Inflammatory macrophage treated with lipopolysaccharide for 4 hours (primary cell): ENCODE measurements at places on chromosomes 1 and 21.

GRCh38 chr21:17828223-17828622, 9.1 kb upstream of the C21orf91 start:
- no peak for DNase-seq

DNA sequence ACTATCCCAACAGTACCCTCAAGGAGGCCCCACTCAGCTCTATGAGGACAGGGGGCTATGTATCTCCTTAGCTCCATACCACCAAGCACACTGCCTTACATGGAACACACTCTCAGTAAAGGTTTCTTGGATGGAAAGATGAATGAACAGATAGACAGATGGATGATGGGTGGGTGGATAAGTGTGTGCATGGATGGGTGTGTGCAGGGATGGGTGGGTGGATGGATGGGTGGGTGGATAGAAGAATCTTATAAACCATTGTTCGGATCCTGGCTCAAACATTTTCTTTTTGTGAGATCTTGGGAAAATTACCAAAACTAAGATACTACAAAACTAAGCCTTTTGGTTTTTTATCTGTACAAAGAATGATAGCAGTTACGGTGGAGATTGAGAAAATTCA, 111.0 kb upstream of the NFIA start:
- no peak for DNase-seq

- DNase-seq, result no peak
Measured at GRCh38 chr1:172352435-172352834, 68.0 kb upstream of the C1orf105 start.

DNA sequence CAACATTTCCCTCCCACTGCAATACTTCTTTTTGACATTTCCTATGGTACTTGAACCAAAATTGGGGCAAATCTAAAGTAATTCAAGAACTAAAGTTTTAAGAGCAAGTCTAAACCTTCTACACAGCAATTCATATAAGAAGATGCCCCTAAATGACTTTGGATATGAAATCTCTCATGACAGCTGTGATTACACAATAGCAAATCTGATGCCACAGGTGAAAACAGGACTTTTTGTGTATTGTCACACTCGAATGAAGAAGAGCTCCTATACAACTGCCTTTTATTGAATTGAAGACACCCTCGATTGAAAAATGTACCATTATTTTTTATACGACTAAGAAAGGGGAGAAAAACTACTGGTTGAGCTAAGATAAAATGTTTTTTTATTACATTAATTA, 59.6 kb upstream of the DYNLT5 start:
- no peak for DNase-seq

DNA sequence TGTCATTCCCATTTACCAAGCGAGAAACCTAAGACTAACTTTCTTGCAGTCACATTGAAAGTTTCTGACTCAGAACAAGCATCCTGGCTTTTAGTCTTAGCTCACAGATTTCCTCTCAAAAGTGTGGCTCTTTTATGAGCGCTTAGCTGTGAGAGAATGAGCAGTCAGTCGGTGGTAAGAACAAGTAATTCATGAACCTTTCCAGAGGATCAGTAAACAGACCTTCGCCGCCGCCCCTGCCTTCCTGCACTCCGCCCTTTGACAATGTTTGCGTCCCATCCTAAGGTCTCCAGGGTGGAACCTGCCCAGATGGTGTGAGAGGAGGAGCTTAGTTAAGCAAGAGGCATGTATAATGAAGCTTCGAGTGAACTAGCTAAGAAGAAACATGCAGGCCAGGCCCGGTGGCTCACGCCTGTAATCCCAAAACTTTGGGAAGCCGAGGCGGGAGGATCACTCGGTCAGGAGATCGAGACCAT, 142.4 kb downstream of the GLUL start:
- DNase-seq, result no peak

GRCh38 chr1:204829133-204829825, 41.4 kb upstream of the NFASC start:
- no peak for DNase-seq

DNA sequence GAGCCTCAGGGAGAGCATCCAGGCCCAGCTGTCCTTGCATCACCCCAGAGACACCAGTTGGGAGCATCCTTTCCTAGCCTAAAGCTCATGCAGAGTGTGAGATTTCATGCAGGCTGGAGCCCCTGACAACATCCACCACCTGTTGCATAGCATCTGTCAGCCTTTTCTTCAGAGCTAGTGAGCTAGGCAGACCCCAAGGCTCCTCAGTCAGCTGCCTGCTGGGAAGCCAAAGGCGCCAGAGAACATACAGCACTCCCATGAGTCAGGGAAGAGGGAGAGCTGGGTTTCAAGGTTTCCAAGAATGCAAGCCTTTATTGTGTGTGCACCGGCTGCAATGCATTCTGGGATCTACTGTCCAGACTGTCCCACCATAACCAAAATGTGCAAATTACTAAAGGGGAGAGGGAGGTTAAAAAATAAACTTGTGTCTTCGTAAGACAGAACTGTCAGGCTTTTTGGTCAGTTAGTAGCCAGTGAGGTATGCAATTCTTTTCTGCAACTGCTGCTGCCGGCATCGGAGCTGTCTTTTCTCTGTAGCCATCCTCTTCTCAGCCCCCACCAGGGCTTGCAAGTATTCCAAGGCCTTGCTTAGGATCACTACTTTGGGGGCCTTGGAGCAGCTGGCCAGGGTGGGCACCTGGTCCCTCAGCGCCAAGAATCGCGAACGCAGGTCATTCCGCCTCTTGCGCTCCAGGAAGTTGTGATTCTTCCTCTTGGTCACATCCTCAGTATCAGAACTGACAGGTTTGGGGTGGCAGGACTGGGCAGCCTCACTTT, 4.6 kb downstream of the MYCL start:
- DNase-seq, result no peak

- no peak for DNase-seq
Measured at GRCh38 chr1:24622218-24622617, 20.9 kb upstream of the SRRM1 start.

DNA sequence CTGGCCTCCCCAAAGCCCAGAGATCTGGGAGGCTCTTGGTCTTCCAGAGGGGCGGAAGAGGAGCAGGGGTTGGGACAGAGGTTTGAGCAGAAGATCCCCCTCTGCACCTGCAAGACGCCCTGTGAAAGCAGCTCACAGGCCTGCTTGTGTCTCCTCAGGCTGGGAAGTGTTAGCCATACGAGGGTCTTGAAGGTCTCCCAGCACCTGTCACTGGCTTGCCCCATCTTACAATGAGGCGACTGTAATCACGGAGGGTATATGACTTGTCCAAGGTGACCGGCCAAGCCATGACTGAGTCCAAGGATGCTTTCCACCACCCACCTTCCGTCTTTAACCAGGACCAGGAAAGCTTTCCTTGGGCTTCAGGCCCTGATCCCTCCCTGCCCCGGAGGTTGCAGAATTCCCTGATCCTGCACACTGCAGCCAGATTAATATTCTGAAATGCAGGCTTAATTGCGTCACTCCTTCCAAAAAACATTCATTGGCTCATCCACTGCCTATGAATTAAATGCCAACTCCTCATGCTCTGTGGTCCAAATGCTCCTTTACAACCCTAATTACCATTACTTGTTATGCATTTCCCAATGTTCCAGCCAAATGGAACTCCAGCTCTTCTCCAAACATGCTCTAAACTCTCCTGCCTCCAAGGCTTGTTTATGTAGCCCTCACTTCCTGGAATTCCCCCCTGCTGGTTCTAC, 64.0 kb downstream of the DDX20 start:
- DNase-seq, result no peak

- no peak for DNase-seq
Measured at GRCh38 chr1:25658791-25659431, 42.3 kb downstream of the MAN1C1 start.

DNA sequence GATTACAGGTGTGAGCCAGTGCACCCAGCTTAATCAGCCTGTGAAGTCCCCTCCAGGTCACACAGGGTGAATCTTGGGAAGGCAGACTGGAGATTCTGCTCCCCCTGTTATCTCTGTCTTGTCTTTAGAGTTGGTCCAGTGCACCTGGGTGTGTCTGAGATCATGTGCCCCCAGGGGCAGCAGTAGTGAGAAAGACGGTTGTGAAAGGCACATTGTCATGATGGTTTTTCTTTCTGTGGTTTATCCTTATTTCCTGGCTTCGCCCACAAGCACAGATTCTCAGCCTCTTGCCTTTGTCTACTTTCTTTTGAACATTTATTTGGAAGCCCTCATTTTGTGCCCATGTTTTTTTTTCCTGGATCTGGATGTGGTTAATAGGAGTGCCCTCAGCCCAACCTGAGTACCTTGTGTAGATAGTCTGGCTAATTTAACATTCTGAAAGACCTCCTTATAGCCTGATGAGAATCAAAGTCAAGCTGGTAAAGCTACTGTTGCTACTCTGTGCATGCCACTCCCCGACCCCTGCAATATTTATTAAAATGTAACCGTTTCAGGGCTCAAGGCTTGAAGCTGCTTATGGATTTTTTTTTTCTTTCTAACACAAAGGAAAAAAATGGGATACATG, 23.7 kb downstream of the UCK2 start:
- DNase-seq, result peak; percentile 68

DNA sequence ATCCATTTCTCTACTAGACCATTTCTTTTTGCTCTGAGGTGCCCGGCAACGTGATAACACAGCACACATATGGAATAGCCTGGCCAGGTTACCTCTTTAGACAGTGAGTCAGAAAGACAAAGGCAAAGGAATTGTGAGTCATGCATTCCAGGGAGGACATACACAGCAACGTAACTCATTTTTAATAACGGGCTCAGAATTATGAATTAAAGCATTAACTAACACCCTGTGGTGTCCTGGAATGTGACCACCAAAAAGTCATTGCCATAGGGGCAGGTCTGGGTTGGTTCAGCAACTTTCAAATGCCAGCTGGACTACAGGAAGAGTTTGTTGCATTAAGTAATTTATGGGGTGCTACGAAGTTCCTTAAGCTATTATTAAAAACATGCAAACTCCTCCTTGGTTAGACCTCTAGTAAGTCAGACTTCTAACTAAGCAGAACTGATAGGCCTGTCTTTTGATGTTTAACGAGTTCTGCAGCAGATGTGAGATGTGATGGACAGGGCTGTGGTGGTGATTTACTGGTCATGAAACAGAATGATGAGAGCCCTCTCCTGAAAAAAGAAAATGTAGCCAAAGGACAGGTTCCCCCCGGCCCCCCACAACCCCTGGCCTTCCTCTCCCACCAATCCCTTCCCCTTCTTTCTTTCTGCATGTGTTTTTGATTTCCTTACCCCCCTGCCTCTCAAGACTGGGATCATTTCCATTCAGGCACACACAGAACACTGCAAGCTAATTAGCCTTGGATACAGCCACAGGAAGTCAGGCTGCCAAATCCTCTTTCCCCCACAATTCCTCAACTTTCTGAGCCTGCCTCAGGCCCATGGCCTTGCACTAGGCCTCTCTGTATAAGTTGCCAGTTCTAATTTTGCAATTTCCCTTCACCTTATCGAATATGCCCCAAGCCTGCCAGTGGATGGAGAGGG, 88.9 kb upstream of the HAO2 start:
- DNase-seq, result no peak

GRCh38 chr1:164770131-164770529, 211.1 kb downstream of the PBX1 start:
- no peak for DNase-seq

- no peak for DNase-seq
Measured at GRCh38 chr1:202247837-202248795, 54.5 kb downstream of the LGR6 start.

GRCh38 chr1:24048205-24048869, 63.6 kb downstream of the MYOM3 start:
- DNase-seq, result no peak
